ENCODE measurements at places on chromosomes 3 and 15. TPM values are rescaled to one million over a fixed set of nuclear protein-coding genes. Genes with fewer than 3 reads are reported as not detected.

DNA sequence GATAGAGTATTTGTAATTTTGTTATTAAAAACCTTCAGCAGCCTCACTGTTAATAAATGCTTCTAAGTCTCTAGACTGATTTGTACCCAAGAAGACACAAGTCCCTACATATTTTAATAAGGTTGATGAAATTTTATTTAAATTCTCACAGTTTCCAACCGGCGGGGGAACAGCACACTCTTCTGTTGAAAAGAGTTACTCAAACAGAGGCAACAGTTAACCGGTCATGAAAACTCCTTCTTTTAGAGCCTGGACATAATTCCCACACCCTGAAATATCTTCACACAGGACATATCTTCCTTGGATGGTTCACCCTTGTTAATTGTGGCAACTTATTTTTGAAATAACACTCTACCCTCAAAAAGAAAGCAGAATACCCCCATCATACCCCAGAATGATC, 278.8 kb downstream of the FOXP1 start:
- H3K36me3 ChIP-seq, result no peaks in the 10 kb centered on the region
- H3K4me1 ChIP-seq, result peaks cover 17% of the 10 kb centered on the region
- no peak for DNase-seq
- H3K27me3 ChIP-seq, result no peaks in the 10 kb centered on the region
- peak overlapping the region; percentile 56 for H3K4me3 ChIP-seq

DNA sequence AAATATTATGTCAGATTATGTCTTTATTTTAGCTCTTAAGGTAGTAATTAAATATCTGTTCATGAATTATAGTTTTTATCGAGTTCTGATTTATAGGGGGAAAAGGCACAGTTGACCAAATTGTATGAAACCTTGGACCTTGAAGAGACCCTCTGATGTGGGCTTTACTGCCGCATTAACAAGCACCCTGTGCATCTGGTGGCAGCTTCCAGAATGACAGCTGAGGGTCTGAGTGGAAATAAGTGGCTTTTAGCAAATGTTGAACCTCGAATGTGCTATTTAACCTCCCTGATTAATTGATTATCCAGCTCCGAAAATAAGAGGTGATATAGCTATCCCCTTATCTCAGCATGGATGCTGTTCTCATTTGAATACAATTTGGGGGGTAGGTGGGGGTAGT, 87.0 kb downstream of the TMEM108 start:
- H3K4me3 ChIP-seq, result no peak overlapping the region
- peaks cover 11% of the 10 kb centered on the region for H3K4me1 ChIP-seq
- H3K27me3 ChIP-seq, result no peaks in the 10 kb centered on the region
- no peak for DNase-seq

STAC gene
- total RNA-seq, result 7.5 TPM

SLC22A14 gene
- 0.23 TPM for total RNA-seq

CTXN2 gene
- 0.11 TPM for total RNA-seq

Measured in esophagus muscularis mucosa (tissue), 4 donors.